RCC 7860 (cell line): ENCODE measurements at places on chromosomes 5 and 9.

GRCh38 chr9:2319421-2319820 lies 302.2 kb upstream of the VLDLR start:
- DNase-seq = no peak

GRCh38 chr9:83339435-83339834 lies 198.8 kb downstream of the FRMD3 start:
- DNase-seq = no peak

DNA sequence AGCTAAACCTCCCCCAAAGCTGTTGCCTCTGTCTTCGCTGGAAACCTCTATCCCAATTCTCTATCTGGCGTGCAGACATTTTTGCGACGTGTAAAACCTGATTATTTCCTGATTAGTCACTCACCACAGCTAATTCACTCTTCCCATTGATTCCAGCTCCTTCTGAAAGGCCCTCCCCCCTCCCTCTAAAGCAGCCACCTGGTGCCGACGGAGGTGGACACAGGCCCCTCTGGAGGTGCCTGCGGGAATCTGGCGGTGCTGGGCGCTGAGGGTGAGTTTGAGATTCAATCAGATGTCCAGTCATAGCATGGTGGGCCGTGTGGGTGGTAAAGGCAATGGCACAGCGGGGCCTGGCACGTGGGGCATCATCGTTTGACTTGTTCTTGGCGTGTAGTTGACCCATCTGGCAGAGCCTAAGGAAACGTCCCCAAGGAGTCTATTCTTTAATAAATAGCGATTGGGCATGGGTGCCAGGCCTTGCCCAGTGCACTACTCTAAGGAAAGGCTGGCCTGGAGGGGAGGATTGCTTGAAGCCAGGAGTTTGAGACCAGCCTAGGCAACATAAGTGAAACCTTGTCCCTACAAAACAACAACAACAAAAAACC lies 271.1 kb upstream of the MVB12B start:
- DNase-seq = peak; percentile 27

- DNase-seq = no peak
These were observed 80.5 kb downstream of the CFAP90 start for GRCh38 chr5:7770436-7770835.

DNA sequence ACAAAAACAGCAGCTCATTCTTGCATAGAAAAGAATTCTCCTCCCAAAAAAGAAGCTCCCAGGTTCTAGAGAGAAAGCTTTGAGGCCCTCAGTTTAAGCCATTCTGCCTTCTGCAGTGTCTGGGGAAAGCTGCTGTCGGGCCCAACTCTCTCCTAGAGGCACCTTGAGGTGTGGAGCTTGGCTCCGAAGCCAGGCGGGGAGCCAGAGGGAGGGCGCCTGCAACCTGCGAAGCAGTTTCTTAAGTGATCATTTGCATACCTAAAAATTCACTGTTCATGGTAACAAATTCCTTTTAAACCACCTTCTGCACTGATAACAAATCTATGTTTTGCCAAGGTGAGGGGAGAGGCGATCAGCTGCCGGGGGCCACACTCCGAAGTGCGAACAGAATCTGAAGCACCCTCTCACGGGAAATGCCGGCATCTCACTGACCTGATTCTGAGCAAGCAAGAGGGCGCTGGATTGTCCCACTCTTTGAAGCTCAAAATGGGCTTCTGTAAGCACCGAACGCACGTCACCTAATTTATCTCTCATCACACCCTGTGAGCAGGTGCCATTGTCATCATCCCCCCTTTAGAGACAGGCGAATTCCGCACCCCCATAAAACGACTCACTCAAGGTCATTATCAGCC lies 86.1 kb downstream of the GTF3C4 start:
- no peak for DNase-seq

GRCh38 chr9:101254733-101255433 lies 129.9 kb downstream of the BAAT start:
- no peak for DNase-seq

DNA sequence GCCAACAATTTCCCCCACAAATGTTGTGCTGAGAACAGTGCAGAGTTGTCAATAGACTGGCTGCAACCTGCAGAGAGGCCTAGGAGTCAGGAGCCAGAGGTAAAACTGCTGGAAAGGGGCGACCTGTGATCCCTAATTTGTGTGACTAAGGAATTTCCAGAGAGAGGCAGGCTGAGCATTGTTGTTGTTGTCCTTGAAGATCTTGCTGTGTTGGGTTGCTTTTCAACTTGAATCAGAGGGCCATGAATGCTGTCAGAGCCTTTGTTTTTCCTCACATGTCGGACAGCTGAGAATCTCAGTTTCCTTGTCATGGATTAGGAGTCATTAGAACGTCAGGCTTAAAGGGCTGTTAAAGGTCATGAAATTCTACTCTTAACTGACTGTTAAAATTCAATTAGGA lies 134.6 kb upstream of the ASTN2 start:
- DNase-seq = no peak

GRCh38 chr9:132283863-132284262 lies 70.9 kb downstream of the SETX start:
- DNase-seq = peak; percentile 21

GRCh38 chr5:63154476-63155309 lies 576.1 kb downstream of the LRRC70 start:
- no peak for DNase-seq

DNA sequence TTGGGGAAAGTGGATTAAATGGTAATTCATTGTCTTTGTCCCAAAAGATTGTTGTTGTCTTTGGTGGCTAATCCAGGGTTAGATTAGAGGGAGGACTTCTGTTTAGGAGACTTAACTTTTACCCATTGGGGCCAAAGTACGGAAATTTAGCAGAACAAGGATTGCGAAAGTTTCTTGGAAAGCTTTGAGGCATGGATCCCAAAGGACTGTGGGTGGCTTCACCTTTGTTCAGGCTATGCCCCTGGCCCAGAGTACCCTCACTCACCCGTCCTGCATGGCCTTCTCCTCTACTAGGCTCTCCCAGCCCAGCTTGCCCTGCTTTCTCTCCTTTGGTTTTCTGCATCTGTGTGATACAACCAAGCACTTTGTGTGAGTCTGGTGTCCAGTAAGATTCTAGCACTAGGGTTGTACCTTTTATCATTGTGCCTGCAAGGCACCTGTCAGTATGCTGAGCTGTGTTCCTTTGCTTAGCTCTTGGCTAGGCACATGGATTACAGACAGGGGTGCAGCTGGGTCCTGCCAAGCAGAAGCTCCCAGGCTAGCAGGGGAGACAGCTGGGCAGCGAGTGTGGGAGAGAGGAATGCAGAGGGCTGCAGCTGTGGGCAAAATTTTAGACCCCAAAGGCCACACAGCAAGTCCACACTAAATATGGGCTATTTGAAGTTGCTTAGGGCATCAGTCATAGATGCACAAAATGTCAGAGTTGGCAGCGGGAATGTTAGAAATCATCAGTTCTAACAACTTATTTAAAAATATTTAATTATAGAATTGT lies 3.2 kb downstream of the PPARGC1B start:
- no peak for DNase-seq

DNA sequence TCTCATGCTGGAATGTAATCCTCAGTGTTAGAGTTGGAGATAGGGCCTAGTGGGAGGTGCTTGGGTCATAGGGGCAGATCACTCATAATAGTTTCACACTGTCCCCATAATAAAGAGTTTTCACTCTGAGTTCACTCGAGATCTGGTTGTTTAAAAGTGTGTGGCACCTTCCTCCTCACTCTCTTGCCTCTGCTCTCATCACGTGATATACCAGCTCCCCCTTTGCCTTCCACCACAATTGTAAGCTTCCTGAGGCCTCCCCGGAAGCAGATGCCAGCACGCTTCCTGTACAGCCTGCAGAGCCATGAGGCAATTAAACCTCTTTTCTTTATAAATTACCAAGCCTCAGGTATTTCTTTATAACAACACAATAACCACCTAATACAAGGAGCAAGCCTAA lies 3.8 kb upstream of the KLHL3 start:
- DNase-seq = no peak

DNA sequence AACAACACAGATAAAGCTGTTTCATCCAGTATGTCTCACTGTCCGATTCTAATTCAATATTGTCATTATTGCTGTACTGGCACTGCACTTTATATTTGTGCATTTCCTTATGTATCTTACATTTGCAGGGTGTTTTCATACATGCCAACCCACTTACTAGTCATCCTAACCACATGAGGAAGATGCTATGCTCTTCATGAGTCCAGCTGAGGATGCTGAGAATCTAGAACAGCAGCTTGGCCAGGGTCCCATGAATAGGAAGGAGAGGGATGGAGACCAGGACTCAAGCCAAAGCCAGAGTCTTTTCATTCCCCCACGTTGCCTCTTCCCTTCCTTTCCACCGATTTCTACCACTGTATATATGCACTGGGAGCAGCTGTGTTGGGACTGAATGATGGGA lies 292.8 kb upstream of the KLF4 start:
- no peak for DNase-seq

GRCh38 chr9:29717631-29718030 lies 2144.3 kb upstream of the C9orf72 start:
- no peak for DNase-seq
